ENCODE measurements at places on chromosomes 3 and 15. TPM values are rescaled to one million over a fixed set of nuclear protein-coding genes. Genes with fewer than 3 reads are reported as not detected.

- DNase-seq = no peak
Observed at GRCh38 chr3:63940389-63940757, 28.2 kb upstream of the SCAANT1 start.

GRCh38 chr3:49609815-49610214, 55.5 kb downstream of the BSN start:
- DNase-seq = peak; percentile 14

DNA sequence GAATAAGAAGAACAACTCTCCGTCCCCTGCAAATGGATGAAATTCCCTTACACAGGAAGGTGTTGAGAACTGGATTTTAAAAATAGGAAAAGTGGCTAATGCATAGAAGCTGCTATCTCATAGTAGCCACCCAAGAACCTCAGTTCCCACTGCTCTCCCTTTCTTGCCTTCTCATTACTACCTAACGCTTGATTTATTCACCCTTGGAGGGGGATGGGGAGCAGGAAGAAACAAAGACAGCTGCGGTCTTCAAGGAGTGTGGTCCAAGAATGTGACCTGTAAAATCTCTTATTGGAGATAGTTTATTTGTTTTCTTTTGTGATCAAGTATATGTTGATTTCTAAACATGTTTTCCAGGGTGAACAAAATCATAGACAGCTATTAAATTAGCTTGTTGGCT, 274.1 kb upstream of the CTNNB1 start:
- DNase-seq = no peak

GRCh38 chr3:141006344-141006743, 44.8 kb upstream of the SPSB4 start:
- no peak for DNase-seq

NLGN1 gene
- 1.3 TPM for total RNA-seq

BDH1 gene
- 2.3 TPM for total RNA-seq

All from body of pancreas (tissue), 4 donors.